Stimulated activated CD4-positive, alpha-beta T cell treated with anti-CD3 and anti-CD28 coated beads, Interleukin-12 subunit alpha, Interleukin-12 subunit beta, amount 100 ng/mL, for 48 hours (primary cell): ENCODE measurements at places on chromosomes 13 and 19.

- DNase-seq, result peak; percentile 28
These were observed 4.6 kb downstream of the SAFB start for GRCh38 chr19:5627395-5627904.

DNA sequence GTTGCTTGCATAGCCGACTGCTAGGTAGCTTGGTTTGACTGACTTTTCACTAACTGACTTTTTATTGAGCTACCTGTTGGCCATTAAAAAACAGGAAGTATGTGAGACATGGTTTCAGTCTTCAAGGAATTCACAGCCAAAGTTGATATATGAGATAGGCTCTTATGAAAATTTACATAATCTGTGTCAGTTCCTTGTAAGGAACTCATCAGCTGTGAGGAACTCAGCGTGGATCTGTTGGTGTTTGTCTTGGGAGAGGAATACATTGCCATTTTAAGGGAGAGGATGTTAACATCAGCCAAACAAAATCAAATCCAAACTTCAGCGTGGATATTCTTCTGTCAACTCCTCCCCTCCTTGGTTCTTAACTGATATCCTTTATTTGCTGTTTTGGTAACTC is 2.0 kb downstream of the RNF113B start:
- no peak for DNase-seq

DNA sequence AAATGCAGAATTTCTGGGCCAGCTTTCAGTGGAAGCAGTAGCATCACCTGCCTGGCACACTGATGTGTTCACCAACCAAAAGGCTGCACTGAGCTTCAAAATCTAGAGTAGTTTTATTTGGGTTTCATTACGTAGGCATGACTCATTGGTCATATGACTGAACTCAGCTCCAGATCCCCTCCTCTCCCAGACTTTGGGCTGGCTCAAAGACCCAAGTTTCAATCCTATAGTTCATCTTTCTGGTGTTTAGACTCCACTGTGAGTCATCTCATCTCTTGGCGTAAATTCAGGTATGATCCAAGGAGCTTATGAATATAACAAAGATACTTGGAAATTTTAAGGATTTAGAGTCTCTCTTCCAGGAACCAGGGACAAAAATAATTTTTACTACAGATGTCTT is 17.7 kb downstream of the ZMYM5 start:
- no peak for DNase-seq

DNA sequence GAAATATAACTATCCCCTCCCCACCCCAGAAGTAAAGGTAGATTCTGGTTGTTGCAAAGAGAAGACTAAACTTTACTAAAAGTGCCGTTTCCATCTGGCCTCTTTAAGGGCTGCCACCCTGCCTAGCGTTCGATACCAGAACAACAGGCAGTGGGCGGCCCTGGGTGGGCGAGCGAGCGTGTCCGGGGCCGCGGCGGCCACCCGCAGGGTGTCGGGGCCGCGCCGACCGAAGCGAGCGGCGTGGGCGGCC is 2.6 kb downstream of the FGF9 start:
- no peak for DNase-seq

DNA sequence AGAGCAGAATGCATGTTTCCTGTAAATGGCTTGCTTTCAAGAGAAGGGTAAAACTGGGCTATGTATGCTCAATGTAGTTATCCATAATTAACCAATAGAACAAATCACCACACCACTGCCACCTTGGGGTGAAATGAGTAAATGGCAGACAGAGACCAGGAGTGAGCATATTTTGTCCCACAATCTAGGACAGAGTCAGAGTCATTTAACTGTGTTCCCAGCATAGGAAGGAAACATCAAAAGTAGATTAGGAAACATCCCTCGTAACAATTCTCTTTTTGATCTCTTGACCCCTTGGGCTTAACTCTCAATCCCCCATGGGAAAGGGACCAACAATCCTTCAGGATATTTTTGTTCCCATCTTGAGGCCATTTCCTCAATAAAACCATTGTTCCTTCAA is 224.8 kb downstream of the NHLRC3 start:
- DNase-seq, result peak; percentile 3

DNA sequence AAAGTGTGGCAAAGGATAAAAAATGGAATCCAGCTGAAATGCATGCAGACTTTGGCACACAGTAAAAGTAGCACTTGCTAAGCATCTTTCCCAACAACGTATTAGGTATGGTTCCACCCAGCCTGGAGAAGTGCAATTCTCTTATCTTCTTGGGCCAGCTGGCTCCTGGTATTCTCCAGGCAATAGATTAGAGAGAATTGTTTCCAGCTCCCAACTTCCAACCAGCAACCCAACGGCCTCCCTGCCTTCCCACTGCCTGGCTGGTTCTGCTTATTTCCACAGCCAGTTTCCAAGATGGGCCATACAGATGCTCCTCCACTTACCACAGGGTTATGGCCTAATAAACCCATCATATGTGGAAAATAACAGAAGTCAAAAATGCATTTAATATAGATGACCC is 133.4 kb downstream of the OXGR1 start:
- DNase-seq, result no peak

- no peak for DNase-seq
These were observed 38.6 kb downstream of the ZNF823 start for GRCh38 chr19:11699931-11700794.
